ENCODE measurements at places on chromosomes 7 and 10.

- DNase-seq = no peak
Measured at GRCh38 chr10:18417950-18418527, 233.3 kb downstream of the NSUN6 start.

GRCh38 chr10:68212721-68213352 is 19.1 kb downstream of the ATOH7 start:
- DNase-seq = no peak

GRCh38 chr10:43078986-43079273 is 2.1 kb downstream of the RET start:
- no peak for DNase-seq

DNA sequence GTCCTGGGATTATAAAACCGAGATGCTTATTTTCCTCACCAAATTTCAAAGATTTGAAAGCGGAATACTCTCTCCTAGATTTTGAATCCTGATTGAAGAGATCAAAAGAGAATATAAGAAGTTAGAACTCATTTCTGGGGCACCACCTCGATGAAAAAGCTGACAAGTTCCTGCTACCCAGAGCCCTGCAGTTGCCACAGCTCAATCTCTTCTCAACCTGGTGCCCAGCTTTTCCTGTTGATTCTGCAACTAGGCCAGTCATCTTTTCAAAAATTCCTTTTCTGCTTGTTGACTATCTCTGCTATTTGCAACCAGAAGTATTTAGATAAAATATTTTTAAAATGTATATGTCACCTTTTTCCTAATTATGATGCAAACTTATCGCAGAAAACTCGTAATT is 45.0 kb downstream of the MTPN start:
- no peak for DNase-seq

DNA sequence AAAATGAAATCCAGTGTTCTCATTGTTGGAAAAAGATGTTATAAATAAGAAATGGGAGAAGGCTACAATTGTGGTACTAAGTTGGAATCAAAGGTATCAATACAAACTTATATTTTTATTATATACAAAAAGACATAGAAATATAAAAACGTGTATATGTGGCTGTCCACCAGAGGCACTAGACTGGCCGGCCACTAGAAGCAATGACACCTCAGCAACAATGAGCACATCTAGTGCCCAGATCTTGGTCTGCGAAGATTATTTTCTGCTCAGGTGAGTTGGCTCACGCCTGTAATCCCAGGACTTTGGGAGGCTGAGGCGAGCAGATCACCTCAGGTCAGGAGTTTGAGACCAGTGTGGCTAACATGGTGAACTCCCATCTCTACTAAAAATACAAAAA is 21.6 kb downstream of the IDE start:
- DNase-seq = no peak

DNA sequence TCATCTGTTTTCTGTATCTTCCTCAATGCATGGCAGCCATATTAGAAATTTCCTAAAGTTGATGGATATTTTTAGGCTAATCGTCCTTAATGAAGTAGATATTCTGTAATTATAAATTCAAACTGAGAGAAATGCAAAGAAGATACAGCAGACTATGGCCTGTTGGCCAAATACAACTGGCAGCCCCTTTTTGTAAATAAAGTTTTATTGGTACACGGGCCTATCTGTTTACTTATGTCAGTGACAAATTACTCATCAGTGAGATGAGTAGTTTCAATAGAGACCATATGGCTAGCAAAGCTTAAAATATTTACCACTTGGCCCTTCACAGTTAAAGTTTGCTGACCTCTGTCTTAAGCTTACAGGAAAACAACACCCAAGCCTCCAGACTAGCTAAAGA is 112.3 kb downstream of the HTR7 start:
- no peak for DNase-seq

- DNase-seq = no peak
Measured at GRCh38 chr10:24910574-24910973, 41.8 kb downstream of the PRTFDC1 start.

DNA sequence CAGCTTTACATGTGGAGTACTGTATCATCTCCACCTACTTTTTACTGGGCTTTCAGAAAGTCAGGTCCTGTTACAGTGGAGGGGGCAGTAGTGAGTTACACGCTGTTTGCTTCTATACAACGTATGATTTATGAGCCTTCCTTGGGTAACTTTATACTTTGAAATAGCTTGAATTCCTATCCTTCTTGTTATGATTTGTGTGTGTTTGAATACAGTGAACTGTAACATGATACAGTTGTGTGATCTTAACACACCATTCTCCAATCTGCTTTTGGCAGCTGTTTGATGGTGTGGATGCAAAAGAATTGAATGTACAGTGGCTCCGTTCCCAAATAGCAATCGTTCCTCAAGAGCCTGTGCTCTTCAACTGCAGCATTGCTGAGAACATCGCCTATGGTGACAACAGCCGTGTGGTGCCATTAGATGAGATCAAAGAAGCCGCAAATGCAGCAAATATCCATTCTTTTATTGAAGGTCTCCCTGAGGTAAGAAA is 41.7 kb downstream of the SP8 start:
- no peak for DNase-seq

- DNase-seq = no peak
Measured at GRCh38 chr7:157032644-157033482, 22.4 kb upstream of the MNX1 start.

- no peak for DNase-seq
Measured at GRCh38 chr7:359766-360361, 69.9 kb downstream of the FOXL3 start.

DNA sequence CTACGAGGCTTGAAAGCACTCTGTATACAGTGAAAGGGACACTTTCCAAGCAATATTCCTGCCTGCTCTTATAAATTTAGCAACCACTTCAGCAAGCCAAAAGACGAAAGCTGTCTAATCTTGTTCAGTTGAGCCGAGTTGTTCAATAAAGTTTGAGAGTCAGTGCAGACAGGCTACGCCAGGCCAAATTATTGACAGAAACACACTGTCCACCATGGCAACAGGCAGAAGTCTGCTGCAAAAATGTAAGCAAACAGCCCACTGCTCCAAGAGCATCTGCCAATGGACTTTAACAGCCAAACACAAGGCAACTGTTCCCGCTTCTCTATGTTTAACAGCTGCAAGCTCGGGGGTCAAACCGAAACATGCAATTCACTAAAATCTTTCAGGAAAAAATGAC is 85.7 kb downstream of the GLI3 start:
- DNase-seq = no peak

- peak; percentile 53 for DNase-seq
Measured at GRCh38 chr7:134140889-134141867, 14.0 kb downstream of the LRGUK start.

GRCh38 chr7:7746458-7746857 is 28.1 kb upstream of the RPA3 start:
- DNase-seq = no peak

DNA sequence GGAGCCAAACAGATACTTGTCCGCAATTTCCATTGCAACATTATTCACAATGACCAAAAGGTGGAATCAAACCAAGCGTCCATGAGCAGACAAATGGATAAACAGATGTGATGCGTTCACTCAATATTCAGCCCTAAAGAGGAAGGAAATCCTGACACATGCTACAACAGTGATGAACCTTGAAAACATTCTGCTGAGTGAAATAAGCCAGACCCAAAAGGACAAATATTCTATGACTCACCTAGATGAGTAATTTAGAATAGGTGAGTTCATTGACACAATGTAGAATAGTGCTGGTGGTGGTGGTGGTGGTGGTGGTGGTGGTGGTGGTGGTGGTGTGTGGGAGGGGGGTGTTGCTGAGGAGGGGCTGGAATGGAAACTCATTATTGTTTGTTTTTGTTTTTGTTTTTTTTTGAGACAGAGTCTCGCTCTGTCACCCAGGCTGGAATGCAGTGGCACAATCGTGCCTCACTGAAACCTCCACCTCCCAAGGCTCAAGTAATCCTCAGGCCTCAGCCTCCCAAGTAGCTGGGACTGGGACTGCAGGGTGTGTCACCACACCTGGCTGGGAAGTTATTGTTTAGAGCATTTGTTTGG is 28.6 kb downstream of the SMKR1 start:
- no peak for DNase-seq

GRCh38 chr10:124214610-124215375 is 121.4 kb upstream of the CHST15 start:
- DNase-seq = no peak

DNA sequence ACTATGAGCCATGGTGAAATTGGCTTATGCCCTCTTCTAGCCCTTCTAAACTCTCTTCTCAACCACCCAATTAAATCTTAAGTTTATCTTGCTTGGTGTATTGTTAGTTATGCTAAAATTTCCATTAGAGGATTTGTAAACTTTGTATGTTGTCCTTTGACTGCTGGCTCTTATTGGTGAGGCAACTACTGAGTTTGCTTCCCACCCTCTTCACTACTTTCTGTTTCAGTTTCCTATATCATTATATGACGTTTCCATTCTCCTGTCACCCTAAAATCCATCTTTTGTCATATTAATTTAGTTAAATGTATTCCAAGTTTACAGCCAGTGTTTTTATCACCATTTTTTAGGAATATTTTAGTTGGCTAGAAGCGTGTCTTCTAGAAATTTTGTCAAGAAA is 80.9 kb upstream of the VWC2 start:
- DNase-seq = no peak

GRCh38 chr10:98400482-98400881 is 14.5 kb downstream of the PYROXD2 start:
- DNase-seq = no peak

- DNase-seq = peak; percentile 46
Measured at GRCh38 chr10:89086801-89087521, 96.4 kb downstream of the FAS start.

- no peak for DNase-seq
Measured at GRCh38 chr7:105926131-105926530, 36.9 kb upstream of the CDHR3 start.

- no peak for DNase-seq
Measured at GRCh38 chr7:157238087-157238486, 98.7 kb upstream of the DNAJB6 start.

DNA sequence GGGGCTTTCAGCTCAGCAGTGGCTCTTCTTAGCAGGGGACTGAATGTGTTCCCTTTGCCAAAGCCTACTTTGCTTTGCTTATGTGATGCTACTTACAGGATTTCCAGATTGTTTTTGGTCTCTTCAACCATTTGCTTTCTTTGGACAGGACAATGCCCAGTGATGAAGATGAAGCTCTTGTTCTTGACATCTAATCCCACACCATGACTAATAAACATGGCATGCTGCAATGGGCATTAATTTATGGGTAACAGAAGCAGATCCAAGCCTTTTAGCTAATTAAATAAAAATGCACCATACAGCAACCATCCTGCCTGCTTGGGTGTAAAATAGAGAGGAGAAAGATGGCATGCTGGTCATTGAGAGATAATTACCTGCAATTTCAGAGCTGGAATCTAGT is 175.5 kb upstream of the ITGB1 start:
- DNase-seq = no peak

DNA sequence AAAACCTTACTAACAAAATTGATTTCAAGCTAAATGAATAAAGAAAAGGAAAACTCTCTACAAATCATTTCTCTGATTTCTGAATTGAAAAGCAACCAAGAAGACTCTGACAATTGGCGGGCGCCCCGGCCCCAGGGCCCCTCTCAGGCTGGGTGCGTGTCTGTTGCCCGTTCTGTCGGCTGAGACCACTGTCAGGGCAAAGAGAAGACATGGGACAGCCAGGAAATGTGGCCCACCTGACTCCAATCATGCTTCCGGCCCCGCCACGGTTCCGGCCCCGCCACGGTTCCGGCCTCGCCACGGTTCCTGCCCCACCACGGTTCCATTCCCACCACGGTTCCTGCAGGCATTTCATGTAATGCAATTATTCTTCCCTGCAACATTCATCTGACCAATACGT is 115.9 kb downstream of the PTPRN2 start:
- DNase-seq = no peak

- DNase-seq = no peak
Measured at GRCh38 chr7:84336303-84336702, 141.7 kb upstream of the SEMA3A start.

- no peak for DNase-seq
Measured at GRCh38 chr10:84563868-84564267, 235.5 kb downstream of the CCSER2 start.

GRCh38 chr7:27810186-27810585 is 70.2 kb downstream of the TAX1BP1 start:
- DNase-seq = no peak

DNA sequence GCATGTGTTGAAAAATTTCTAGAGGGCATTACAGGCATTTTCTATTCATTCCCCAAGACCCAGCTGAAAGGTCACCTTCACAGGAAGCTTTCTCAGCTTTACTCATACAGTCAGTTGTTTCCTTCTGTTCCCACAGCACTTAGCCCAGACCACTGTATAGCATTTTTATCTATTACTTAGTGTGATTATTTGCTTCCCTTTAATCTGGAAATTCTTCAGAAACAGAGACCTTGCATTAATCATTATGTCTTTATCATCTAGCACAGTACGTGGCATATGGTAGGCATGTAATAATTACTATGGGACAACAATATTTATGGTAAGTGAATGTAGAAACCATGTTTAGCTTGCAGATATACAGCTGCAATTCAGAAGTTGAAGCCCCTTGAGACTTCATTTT is 38.2 kb upstream of the CDK6 start:
- DNase-seq = no peak

DNA sequence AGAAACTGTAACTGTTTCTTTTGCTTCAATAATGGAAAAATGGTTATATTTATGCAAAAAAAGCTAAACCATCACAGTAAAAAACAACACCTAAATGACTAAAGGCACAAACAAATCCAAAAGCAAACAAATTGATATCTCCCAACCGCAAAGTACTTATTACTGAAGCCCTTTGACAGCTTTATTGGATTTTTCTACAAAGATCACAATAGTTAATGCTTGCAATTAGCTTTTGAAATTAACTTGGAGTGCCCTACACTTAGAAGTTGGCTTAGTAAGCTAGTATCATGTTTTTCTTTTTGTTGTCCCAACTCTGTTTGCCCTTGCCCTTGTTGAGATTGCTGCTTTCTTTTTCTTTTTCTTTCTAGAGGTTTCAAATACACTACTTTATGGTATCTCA is 257.5 kb downstream of the INHBA start:
- DNase-seq = no peak

GRCh38 chr7:20153999-20154398 is 63.2 kb downstream of the MACC1 start:
- DNase-seq = no peak

- no peak for DNase-seq
Measured at GRCh38 chr7:305410-306151, 15.6 kb downstream of the FOXL3 start.

DNA sequence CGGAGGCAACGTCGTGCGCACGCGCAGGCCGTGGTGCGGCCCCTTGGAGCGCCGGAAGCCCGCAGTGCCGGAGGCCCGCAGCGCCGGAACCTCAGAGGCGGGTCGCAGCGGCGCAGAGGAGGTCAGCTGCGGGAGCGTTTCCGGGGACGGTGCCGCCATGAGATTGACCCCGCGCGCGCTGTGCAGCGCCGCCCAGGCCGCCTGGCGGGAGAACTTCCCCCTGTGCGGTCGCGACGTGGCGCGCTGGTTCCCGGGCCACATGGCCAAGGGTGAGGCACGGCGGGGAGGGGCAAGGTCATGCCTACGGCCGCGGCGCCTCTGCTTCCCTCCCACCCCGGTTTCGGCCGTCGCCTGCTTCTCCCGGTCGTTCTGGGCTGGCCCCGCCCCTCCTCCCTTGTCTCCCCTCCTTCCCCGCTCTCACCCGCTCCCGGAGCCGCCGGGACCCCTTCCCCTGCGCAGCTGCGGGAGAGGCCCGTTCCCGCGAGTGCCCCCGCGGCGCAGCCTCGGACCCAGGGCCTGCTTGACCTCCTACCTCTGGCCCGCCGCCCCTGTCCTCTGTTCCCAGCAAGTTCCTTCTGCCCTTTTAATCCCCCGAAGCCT is at the start of gene MTG1:
Gene MTG1, plus strand, starts transcription at position 94 of the 600 bp plus-strand sequence. Its CDS starts 64 bp downstream, at position 158.
- peak; percentile 93 for DNase-seq

- no peak for DNase-seq
Measured at GRCh38 chr7:158645842-158646241, 58.2 kb upstream of the PTPRN2 start.

Measured in CD4-positive, alpha-beta T cell treated with Interleukin-15 for 1 hour (primary cell).